ENCODE measurements at places on chromosomes 2 and 18.

GRCh38 chr18:12417687-12418086 is 10.0 kb downstream of the PRELID3A start:
- no peak for DNase-seq

DNA sequence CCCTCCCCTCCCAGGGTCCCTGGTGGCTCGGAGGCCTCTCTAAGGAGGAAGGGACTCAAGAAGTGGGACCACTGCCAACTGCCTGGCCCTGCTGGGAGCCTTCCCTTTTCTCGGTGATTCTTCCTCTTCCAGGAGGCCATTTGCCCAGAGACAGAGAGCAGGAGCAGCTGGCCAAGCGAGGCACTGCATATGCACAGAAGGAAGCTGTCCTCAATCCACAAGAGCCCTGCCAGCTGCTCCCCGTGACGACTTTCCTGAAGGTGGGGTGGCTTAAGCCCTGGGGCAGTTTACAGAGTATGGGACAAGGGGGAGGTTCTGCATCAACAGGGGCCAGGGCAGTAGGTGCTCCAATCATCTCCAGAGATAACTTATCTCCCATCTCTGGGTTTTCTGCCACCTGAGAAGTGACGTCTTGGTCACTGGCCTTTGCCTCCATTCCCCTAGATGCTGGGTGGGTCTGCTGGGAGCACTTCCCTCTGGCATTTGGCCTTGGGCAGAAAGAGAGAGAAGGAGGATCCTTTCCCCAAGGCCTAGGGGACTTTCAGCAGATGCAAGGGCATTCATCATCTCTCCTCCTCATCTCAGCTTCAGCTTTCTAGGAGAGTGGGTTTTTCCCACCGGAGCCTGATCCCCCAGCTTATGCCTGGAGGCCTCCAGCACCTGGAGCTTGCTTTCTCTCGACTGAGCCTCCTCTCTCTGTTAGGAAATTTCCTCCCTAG is 28.5 kb downstream of the CIB4 start:
- no peak for DNase-seq

DNA sequence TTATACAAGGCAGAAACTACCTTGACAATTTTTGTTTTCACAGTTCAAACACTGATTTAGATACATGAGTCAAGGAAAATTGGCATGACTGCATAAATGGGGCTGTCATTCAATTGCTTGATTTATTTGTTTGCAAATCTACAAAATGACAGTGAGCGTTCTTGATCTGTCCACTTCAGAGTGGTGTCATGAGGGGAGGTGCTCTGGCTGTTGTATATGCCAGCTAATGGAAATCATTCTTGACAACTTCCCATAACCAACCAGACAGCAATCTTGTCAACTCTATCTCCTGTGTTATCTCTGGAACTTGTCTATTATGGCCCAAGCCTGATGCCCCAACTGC is 120.6 kb upstream of the UGP2 start:
- no peak for DNase-seq

DNA sequence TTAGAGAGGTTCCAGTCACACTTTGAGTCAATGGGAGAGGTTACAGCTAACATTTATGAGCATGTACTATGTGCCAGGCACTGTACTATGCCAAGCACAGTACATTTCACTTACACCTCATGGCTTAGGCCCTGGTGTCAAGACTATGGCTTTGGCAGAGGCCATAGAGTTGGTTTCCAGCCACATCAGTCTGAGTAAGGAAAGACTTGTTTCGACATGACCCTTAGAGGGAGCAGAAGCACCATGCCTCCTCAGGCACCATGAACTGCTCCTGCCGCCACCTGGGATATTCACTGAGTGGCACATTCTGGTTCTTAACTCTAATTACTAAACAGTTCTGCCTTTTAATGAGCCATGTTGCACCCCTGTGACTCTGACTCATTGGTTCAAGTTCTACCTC is 12.7 kb downstream of the DGUOK start:
- DNase-seq: no peak

DNA sequence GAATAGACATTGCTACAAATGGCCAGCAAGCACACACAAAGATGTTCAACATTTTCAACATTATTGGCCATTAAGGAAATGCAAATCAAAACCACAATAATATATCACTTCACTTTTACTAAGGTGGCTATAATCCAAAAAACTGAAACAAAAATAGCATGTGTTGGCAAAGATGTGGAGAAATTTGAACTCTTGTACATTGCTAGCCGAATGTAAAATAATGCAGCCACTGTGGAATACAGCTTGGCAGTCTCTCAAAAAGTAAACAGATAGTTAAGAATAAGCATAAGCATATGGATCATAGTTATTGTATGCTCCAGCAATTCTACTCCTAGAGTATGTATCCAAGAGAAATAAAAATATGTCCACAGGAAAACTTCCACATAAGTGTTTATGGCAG is 192.5 kb downstream of the EN1 start:
- no peak for DNase-seq

- no peak for DNase-seq
Measured at GRCh38 chr2:117718048-117718447, 96.4 kb upstream of the DDX18 start.

GRCh38 chr2:8298783-8299182 is 383.1 kb upstream of the ID2 start:
- DNase-seq: no peak

GRCh38 chr2:240507060-240507777 is 50.6 kb downstream of the ANKMY1 start:
- no peak for DNase-seq

DNA sequence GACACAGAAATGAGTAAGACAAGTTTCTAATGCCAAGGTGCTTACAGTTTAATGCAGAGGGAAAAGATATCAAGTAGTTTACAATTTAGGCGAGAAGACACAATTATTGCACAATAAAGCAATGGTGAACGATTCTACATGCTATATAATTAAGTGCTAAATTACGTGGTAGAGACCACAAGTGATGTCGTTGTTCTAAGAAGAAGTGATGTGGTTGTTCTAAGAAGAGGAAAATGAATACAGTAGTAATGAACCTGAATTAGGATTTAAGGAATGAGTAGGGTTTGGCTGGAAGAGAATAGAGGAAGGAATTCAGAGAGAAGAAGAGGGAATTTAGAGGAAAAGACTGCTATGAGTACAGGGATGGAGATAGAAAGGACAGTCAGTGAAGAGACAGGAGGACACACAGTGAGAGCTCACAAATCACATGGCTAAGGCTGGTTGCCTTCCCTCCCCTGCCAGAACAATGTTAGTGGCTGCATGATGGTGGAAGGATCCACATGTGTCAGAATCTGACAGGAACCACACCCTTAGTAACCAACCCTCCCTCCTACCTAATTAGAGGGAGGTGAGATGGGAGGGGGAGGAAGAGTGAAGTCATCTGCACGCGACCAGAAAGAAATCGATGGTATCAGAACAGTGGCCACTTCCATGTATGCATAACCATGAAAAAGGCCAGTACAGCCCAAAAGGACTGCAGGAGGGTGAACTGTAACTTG is 44.7 kb downstream of the M1AP start:
- no peak for DNase-seq

GRCh38 chr2:148952621-148953020 is 77.6 kb downstream of the KIF5C start:
- DNase-seq: no peak

GRCh38 chr2:110904116-110904778 is 171.9 kb downstream of the ACOXL start:
- DNase-seq: no peak

- DNase-seq: no peak
Measured at GRCh38 chr2:59398081-59398480, 1155.4 kb downstream of the BCL11A start.

DNA sequence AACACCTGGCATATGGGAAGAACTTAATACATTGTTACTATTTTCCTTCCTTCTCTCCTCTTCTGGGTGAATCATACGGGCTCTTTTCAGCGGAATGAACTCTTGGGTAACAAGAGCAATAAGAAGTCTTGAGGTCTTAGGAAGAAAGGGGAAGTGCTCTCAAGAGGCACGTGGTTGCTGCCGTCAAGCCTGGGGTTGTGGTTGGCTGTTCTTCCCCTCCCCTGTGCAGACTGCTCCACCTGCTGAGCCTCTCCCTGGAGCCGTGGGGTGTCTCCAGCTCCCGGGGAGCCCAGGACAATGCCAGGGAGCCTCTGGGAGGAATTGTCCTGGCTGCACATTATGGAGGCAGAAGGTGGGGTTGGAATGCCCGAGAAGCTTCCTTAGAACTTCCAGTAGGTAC is 19.4 kb downstream of the TOGARAM2 start:
- DNase-seq: no peak
